ENCODE measurements at places on chromosomes 7 and 10.
A peak's percentile ranks its signal among the peaks of the same experiment; 100 is the strongest.

DNA sequence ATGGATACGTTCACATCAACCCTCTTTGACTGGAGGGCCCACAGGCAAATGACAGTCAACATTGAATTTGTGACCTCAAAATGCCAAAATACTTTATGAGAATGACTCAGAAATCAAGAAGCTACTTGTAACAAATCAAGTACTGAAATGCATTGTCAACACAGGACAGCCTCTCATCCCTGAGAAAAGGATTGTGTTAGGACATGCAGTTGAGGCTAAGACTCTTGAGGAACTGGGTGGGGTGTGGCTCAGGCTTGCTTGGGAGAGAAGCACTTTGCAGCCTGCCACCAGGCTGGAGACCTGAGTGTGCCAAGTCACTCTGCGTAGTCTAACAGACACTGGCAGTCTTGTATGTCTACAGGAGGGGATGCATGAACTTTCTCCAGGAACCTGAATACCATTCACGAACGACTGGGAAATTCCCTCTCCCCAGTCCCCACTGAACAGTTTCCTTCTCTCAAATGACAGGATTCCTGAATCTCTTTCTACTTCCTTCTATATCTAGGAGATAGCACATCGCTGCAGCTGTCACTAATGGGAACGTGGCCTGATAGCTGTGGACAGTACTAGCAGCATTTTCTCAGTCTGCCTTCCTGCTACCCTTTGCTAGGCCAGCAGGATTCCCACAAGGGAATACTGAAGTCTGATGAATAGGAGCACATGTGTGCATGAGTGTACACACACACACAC, 3.3 kb upstream of the SMO start:
- DNase-seq = peak; percentile 86

DNA sequence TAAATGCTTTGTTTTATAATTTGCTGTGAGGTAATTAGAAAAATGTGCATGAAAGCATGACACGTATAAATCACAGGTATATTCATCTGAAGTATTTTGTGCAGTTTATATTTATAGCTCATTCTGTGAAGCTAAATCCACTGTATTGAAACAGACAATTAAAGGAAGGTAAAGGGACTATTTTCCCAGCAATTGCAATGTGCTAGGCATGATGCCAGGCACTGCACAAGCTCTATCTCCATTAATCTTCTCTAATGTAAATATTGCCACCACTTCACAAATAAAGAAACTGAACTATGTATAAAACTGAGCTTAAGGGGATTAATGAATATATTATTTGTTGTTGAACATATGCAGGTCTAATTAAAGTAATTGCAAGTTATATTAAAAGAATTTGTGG, 1012.5 kb downstream of the NRG3 start:
- DNase-seq = no peak

DNA sequence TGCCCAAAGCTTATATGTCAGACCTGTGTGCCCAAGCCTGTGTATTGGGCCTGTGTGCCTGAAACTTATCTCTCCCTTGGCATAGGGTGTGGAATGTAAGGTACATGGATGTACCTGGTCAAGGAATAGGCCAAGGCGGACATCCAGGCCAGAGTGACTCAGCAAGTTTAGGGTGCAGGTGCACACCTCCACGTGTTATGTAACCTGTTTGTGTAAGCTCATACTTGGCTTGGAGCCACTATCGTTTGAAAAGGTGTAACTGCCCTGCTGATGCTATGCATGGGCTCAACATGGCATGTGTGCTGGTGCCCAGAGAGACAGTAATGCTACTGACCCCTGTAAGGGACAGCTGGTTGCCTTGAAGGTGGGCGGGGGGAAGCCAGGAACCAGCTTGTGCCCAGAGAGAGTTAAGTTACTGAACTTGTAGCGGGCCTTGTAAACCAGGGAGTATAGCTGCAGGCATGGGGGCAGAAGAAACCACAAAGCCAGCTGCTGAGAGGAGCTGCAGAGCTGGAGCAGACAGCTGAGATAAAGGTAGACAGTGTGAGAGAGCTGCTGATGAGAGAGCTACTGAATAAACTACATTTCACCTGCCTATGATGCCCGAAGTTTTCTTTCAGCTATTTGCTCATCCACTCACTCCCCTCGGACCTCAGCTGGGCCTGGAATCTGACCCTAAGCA, 656.4 kb upstream of the ZWINT start:
- DNase-seq = no peak

GRCh38 chr10:58985216-58985615, 191.2 kb upstream of the PHYHIPL start:
- no peak for DNase-seq

- DNase-seq = peak; percentile 89
Observed at GRCh38 chr10:12720217-12720981, 281.1 kb downstream of the CCDC3 start.

GRCh38 chr10:81403451-81403850, 471.5 kb upstream of the NRG3 start:
- DNase-seq = no peak

- DNase-seq = no peak
Observed at GRCh38 chr7:64878684-64879083, 24.4 kb upstream of the ZNF273 start.

- no peak for DNase-seq
Observed at GRCh38 chr7:17898111-17898510, 42.2 kb downstream of the SNX13 start.

- DNase-seq = no peak
Observed at GRCh38 chr10:80161321-80162083, 29.0 kb downstream of the PLAC9 start.

GRCh38 chr10:58704226-58704625, 191.6 kb downstream of the BICC1 start:
- no peak for DNase-seq

- DNase-seq = no peak
Observed at GRCh38 chr7:105811189-105811847, 65.1 kb downstream of the ATXN7L1 start.

- no peak for DNase-seq
Observed at GRCh38 chr10:132336919-132337407, 5.0 kb downstream of the LRRC27 start.

DNA sequence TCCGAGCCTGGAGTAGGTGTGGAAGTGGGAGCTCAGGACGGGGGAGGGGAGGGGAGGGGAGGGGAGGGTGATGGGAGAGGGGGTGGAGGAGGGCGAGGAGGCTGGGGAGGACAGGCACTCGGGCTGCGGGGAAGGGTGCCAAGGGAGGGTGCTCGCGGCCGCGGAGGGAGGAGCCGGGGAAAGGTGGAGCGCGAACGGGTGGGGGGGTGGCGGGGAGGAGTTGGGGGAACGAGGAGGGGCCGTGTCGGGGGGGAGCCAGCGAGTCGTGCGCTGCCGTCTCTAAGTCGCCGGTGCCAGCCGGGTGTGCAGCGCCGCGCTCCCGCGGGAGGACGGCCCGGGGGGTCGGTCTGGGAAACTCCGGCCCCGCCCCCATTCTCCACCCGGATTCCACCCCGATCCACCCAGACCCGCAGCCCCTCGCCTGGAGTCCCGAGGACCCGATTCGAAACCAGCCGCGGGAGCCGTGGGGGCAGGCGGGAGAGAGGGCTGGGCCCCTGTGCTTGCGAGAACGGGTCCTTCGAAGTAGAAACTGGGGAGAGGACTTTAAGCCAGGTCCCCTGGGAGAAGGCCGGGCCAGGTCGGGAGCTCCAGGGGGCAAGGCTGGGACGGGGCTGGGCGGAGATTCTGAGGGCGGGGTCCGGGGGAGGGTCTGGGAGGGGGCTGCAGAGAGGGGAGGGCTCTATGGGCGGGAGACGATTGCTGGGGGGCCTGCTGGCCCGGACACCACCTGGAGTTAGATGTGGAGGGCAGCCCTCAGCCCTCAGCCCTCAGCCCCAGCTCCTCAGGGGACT, at the start of gene ZNF467:
Gene ZNF467, minus strand, starts transcription at position 143 of the 791 bp plus-strand sequence. CDS start 2,556 bp downstream, outside the sequence.
- DNase-seq = no peak

DNA sequence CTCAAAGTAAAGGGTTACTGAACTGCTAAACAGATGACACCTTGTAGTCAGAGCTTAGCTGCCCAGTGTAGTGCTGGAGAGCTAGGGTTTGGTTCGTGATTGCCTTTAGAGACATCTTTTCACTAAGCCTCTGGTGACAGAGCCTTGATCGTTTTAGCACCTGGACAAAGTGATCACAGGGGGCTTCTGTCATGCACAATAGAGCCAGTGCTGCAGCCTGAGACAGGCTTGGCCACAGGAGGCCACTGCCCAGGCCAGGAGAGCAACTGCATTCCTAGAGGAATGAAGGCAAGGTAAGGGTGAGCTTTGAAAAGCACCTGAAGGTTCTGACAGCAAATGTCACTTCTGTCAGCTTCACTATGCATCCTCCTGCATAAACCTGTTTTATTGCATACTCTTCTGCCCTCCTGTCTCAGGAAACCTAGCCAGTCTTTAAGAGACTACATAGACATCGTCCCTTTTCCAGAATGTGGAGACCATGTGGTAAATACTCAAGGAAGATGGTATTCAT, 122.9 kb downstream of the NPY start:
- no peak for DNase-seq

DNA sequence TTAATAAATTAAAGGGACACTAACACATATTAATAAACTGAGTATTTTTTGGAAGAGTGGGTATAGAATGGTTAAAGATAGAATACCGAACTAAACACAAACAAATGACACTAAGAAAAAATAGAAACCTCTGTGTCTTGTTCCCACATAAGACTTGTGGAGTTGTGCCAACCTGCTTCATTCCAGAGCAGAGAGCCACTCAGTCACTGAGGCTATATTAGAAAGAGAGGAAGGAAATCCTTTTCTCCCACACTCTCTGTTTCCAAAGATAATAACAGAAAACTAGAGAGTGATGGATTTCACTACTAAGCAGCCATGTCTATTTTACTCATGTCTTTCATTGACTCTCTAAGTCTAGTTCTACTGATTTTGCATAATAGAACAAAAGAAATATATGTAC, 26.0 kb downstream of the CTNNA3 start:
- DNase-seq = no peak

DNA sequence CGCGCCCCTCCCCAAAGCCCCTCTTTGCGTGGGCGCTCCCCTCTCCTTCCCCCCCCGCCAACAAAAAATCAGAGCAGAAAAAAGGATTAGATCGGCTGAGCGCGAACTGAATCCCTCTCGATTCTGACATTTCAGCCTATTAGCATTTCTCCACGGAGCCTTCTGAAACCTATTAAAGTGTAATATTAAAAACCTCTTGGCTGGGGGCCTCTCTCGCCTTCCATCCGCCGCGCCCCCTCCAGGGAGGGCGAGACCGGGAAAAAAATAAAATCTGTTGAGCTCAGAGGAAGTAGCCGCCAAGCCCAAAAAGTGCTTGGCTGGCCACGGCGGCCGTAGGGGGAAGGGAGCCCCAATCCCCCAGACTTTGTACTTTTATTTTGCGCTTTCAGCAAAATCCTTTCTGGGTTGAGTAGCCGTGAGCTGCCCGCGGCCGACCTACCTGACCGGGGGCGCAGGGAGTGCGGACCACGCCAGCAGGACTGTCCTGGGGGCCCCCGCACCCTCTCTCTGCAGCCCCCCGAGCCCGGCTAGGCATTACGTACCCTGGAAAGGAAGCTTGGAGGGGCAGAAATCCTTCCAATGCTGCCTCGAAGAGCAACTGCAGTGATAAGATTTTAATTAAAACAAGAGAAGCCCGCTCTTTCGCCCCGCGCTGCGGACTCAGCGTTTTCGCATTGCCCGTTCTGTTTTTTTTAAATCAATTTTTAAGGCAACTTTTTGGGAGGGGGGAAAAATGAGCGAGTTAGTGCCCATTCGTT, 1.3 kb upstream of the TNRC18 start:
- DNase-seq = no peak

DNA sequence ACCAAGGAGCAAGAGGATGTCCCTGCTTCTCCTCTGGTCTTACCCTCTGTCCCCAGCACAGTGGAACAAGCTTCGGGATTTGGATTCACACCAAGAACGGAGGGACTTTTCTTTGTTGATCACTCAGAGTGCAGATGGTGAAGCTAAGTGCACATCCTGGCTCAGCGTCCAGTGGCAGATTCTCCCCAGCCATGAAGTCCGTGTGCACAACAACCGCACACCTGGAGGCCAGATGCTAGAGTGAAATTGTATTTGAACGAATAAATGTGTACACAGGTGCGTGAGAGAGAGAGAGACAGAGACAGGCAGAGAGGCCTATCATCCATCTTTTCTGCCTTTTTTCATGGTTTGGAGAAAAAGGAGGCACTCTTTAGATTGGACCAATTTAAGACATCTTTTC, 31.5 kb downstream of the ASB13 start:
- no peak for DNase-seq

- no peak for DNase-seq
Observed at GRCh38 chr10:24000271-24000813, 208.6 kb upstream of the KIAA1217 start.

GRCh38 chr7:137399827-137400823, 56.6 kb upstream of the PTN start:
- DNase-seq = no peak

DNA sequence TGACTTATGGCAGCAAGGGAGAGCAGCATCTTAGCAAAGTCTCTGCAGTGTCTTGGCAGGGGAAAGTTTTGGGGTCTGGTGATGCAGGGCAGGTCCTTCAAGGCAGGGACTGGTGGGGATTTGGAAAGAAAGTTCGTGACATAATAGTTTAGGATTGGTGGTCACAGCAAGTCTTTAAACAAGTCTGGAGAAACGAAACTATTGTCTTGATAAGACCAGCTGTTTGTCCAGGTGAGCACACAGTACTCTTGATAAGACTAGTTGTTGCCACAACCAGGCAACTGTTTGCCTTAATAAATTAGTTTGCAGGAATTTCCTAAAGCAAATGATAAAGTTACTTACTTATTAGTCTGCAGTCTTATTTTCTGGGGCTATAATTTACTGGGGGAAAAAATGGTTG, 136.1 kb downstream of the AKR1D1 start:
- no peak for DNase-seq

GRCh38 chr7:25850735-25851134, 301.3 kb upstream of the NFE2L3 start:
- no peak for DNase-seq

GRCh38 chr10:77960829-77961329, 34.3 kb upstream of the DLG5 start:
- DNase-seq = no peak

DNA sequence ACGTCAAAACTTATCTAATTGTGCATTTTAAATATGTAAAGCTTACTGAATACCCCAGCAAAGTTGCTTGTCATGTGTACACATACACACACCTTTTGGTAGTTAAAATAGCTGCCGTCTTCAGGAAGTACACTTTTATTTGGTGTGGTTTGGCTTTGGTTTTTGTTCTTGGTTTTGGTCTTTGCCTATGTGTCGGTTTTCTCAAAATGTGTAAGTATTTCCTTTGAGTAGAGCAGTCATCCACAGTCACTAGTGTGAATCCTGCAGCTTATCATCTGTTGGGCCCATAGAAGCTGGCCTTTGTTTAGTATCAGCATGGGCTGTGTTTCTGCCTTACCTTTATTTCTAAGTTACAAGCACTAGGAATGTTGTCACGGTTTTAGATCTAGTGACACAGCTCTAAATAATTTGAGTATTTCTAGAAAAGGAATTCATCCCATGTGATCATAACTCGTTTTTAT, 35.3 kb downstream of the NET1 start:
- no peak for DNase-seq

GRCh38 chr7:85620936-85621685, 434.3 kb upstream of the SEMA3D start:
- DNase-seq = no peak

- peak; percentile 63 for DNase-seq
Observed at GRCh38 chr10:104351061-104351702, 2.5 kb upstream of the CFAP58 start.

All from foreskin keratinocyte (primary cell).